ENCODE measurements at places on chromosomes 13 and 19.

DNA sequence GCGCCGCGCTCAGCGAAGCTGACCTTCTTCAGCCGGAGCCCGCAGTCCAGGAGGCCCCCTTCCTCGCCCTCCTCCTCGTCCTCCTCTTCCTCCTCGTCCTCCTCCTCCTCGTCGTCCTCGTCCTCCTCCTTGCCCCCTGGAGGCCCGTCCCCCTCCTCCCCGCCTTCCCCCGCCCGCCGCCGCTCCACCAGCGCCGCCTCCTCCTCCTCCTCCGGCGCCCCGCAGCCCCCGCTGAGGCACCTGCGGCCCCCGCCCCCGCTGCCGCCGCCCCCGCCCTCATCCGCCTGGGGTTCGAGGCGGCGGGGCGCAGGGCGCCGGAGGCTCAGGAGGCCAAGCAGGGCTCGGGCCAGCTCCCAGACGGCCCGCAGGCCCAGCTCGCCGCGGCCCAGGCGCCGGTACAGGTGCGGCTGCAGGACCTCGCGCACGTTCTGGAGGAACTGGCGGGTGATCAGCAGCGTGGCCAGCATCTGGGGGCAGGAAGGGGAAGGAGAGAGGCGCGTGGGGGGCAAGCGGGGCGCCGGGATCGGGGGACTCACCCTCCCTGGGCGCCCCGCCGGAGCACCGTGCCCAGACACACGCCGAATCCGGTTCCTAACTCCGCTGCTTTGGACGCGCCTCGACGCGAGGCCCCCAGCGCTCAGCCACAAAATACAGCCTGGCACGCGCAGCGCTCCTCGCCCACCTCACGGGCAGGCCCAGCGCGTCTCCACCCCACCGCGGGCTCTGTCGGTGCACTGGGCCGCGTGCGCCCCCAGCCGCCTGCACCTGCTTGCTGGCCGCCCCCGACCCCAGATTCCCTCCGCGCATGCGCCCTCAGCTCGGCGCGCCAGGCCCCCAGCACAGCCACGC lies 5.9 kb downstream of the ANO8 start:
- no peak for DNase-seq

- DNase-seq: no peak
These were observed 929.8 kb upstream of the SLITRK1 start for GRCh38 chr13:84812078-84812477.

DNA sequence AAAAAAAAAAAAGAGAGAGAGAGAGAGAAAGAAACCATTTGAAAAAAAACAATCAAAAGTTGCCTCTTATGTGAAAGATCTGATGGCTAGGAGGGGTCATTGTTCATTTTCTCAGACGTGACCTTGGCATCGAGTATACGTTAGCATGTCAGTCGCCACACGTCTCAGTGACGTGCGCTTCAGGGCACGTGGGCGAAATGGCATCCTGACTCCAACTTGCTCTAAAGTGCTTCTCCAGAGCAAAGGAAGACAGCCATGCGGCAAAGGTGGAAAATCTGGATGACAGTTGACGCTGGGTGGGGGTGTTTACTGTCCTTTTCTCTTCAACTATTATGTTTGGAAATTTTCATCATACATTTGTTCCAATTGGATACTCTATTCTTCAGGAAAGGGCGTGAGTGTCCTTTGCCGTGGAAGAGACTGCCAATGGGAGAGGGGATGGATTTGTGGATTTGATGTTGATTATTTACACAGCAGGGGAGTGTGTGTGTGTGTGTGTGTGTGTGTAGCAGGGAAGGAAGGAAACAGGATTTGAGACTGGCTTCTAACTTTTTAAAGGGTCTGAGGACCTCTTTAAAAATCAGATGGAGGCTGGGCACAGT lies 25.0 kb downstream of the KLF2 start:
- no peak for DNase-seq

GRCh38 chr13:105047676-105048295 lies 1487.7 kb downstream of the EFNB2 start:
- no peak for DNase-seq

- no peak for DNase-seq
These were observed 5.8 kb downstream of the PEG3 start for GRCh38 chr19:56834564-56835375.
